Upper lobe of left lung (tissue), 6 donors: ENCODE measurements at places on chromosomes 6 and 20.

DNA sequence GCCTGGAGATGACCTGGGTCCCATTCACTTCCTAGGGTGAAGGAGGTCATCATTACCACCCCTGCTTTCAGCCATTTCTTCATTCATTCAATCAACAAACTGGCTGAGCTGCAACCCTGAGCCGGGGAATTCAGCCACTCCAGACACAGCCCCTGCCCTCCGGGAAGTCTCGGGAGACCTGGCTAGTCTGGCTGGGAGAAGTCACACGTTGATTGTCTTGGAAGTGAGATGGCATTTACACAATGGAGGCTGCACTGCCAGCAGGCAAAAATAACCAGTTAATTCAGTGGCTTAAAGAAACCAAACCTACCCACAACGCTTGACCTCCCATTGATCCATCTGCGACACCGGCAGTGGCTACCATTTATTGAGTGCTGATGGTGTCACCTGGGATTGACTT, 2.0 kb upstream of the PMEPA1 start:
- DNase-seq = no peak

GRCh38 chr6:136747507-136747906, 44.8 kb downstream of the MAP3K5 start:
- no peak for DNase-seq

DNA sequence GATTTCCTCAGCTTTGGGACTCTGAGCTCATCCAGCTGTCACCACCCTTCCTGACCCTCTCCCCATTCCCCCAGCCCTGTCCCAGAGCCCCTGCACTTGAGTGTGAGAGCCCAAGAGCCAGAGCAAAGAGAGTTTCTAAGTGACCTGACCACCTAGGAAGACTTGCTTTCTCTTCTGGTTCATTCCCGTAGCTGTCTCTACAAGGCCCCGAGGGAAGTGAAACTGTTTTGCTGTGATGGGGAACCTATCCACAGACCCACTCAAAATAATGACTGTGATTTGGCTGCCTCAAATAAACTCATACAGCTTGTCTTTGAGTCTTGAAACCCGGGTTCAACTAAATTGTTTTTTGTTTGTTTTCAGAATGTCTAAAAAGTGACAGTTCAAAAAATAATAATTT, 74.6 kb upstream of the XRN2 start:
- DNase-seq = no peak

DNA sequence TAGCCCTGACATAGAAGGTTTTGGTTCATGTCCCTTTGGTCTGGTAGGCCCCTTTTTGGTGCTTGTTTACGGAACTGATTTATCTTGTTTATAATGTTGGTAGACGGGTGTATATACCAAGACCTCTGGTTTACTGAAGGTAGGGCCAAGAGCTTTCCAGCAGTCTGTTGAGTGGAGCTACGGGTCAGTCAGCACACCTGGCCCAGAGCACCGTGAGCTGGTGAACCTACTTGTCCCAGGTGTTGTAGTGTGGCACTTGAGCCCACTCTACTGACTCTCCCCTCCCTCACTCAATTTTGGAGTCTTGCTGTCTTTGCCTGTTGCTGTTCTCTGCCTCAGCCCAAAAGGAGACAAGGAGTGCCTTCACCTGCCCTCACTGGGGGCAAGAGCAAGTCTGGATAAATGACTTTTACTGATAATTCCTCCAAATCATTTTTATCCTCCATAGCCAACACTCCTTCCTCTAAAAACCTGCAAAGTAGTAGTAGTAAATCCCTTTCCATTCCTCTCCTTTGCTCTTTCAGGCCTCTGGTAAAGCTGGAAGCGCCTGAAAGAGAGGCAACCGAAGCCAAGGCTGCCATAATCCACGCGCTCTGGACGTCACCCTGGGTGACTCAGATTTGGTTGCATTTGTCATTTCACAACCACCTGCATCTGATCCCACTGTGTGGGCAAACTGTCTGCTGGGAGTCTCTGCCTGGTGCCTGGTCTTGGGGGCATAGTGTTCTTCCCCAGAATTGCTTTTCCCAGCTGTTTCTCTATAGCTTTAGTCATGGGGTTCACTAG, 22.2 kb downstream of the RREB1 start:
- peak; percentile 72 for DNase-seq

DNA sequence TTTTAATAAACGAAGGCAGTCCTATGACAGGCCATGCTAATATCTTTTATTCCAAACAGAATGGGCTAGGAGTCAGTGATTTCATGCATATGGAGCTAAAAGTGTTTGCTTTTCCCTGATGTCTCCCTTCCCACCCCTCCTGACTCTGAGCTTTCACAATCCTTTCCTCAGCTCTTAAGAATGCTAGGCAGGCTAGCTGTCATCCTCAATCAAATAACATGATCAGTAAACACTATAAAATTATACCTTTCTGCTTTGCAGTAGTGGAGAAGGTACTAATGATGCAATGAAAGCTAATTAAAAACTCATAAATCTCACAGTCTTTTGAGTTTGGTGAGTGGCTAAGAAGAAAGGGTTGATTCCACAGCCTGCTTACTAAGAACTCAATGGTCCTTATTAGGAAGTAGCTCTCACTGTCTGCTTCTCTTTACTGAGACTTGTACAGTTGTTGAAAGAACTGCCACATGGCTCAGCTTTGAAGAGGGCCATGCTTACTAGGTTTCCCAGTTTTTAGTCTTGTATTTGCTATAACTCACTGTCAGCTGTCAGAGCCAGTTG, 250.9 kb upstream of the JAG1 start:
- DNase-seq = no peak

GRCh38 chr6:55286824-55287223, 40.4 kb upstream of the GFRAL start:
- DNase-seq = no peak

DNA sequence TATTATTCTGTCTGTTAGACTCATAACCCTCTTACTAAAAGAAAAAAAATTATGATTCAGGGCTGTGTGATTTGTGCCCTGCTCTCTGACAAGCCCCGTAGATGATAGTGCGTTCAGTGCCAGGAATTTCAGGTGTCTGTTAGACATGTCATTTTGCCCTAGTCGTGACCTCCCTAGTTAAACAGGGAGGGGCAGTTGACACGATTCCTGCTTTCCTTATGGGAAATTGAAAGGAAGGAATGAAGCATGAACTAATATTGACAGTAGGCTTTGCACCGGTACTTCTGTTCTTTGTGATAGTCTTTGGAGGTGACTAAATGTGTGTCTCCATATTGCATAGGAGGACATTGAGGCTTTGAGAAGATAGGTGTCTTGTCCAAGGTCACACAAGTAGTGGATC, 26.3 kb downstream of the RPRD1B start:
- no peak for DNase-seq

GRCh38 chr6:74651948-74652842, 553.7 kb downstream of the COL12A1 start:
- no peak for DNase-seq

GRCh38 chr20:33685328-33686099, 671 bp downstream of the E2F1 start:
- DNase-seq = no peak

- DNase-seq = no peak
Observed at GRCh38 chr6:493840-494239, 102.3 kb downstream of the IRF4 start.

GRCh38 chr6:156600678-156601077, 176.5 kb upstream of the ARID1B start:
- DNase-seq = no peak

- DNase-seq = no peak
Observed at GRCh38 chr6:119347466-119348095, 2.0 kb downstream of the MAN1A1 start.

- no peak for DNase-seq
Observed at GRCh38 chr6:338815-339262, 46.6 kb downstream of the DUSP22 start.

- no peak for DNase-seq
Observed at GRCh38 chr6:79821859-79822258, 125.5 kb downstream of the ELOVL4 start.

GRCh38 chr6:131523988-131524673, 48.9 kb upstream of the ARG1 start:
- DNase-seq = no peak

DNA sequence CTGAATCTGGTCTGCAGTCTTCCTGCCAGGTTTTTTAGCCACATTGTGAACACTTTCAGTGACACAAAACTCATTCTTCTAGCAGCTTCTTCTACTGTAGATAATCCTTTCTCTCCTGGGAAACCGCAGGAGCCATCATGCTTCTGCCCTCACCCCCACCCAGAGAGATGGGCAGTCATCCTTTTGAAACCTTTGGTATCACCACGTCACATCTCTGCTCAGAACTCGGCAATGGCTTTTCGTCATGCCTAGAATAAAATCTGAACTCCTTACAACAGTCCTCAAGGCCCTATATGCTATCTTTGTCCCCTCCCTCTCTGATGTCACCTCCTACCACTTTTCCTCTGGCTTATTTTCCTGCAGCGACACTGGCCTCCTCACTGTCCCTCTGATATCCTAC, 46.4 kb upstream of the ZNFX1 start:
- no peak for DNase-seq

DNA sequence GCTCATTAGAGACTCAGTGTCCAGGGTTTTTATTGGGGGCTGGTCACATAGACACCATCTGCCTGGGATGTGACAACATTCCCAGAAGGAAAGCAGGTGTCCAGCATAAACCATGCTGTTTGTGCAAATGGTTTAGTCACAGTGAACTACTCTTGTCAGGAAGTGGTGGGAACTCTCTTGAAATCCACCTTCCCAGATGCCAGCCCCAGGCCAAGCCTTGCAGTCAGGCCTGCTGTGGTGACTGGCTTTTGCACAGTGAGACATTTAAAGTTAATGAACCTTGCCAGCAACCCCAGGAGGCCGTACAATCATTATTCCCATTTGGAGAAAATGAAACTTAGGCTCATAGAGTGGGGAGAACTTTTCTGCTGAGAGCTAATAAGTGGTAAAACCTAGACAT, 242.5 kb upstream of the KCNG1 start:
- no peak for DNase-seq

DNA sequence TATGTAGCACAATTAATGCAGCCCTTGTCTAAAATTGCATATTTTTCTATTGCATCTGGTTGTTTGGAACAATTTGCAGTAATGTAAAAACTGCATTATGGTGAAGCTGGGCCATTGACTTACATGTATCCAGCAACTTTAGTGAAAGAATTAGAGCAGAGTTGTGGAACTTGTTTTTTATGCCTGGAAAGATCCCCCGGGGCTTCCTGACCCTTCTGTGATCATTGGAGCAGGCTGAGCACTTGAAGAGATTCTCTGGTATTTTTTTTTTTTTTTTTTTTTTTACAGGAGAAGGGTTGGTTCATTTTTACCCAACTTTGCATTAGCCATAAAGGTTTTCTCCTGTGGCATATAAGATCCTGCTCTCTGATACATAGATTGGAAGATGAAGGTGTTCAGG, 45.0 kb downstream of the LIN28B start:
- DNase-seq = no peak

- no peak for DNase-seq
Observed at GRCh38 chr6:161029195-161029809, 37.7 kb downstream of the MAP3K4 start.

DNA sequence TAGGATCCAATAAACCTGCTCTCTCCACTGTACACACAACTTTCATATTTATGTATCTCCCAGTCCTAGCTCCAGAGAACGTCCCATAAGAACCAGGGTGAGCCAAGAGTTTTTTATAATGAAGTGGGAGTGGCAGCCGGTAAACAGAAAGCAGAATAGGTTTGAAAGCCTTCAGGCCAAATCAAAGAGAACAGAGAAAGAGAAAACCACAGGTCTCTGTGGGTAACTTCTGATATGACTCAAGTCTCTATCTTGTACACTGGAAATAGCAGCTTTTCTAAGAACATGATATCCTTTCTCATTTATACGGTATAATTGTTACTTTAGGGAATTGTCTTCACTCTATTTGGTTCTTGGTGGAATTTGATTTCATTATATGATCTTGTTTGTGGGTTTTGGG, 273.6 kb downstream of the PACRG start:
- no peak for DNase-seq

DNA sequence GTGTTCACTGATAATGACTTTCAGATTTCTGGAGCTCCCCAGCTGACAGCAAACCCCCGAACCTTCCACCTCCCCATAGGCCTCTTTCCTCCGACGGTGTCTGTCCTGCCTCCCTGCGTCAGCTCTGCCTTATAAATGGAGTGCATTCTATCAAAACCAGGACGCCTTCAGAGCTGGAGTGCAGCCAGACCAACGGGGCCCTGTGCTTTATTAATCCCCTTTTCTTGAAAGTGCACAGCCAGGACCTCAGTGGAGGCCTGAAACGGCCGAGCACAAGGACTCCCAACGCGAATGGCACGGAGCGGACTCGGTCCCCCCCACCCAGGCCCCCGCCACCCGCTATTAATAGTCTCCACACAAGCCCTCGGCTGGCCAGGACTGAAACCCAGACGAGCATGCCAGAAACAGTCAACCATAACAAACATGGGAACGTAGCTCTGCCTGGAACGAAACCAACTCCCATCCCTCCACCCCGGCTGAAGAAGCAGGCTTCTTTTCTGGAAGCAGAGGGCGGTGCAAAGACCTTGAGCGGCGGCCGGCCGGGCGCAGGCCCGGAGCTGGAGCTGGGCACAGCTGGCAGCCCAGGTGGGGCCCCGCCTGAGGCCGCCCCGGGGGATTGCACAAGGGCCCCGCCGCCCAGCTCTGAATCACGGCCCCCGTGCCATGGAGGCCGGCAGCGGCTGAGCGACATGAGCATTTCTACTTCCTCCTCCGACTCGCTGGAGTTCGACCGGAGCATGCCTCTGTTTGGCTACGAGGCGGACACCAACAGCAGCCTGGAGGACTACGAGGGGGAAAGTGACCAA, 42.3 kb upstream of the NAA20 start:
- peak; percentile 95 for DNase-seq

DNA sequence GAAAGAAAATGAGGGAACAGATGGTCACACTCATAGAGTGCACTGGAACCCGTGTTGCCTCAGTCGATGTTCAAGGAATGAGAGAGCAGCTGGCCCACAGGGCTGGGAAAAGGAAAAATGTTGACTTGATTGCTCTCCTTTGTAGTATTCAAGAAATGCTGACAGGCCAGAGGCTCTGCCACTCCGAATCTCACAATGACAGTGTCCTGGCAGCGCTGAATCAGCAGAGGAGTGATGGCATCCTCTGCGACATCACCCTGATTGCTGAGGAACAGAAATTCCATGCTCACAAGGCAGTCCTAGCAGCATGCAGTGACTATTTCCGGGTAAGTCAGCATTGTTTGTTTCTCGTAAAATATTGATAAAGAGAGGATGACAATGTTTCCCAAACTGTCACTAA, 51.3 kb downstream of the KLHL32 start:
- no peak for DNase-seq

- no peak for DNase-seq
Observed at GRCh38 chr6:88483424-88483823, 317.3 kb upstream of the CNR1 start.

- DNase-seq = no peak
Observed at GRCh38 chr6:159693894-159694545, 979 bp upstream of the SOD2 start.

DNA sequence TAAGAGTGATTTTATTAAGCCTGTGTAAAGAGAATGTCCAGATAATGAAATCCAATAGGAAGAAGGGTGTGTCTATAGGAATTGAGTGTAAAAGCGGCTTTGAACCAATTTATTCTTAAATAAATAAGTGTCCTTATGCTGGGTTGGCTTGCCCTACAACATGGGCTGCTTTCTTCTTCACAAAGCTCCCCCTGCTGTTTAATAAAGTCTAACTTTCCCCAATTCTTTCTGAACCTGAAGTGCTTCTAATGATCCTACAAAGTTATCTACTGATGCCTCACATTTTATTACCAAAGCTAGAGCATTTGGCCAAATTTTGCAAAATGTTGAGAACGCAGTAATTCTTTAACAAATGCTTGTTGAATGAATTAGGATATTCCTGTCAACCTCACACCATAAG, 36.3 kb upstream of the SIRT5 start:
- DNase-seq = no peak
